ENCODE measurements at places on chromosomes 7 and 10.

- DNase-seq: no peak
These were observed 5.0 kb downstream of the ZYX start for GRCh38 chr7:143385891-143386781.

DNA sequence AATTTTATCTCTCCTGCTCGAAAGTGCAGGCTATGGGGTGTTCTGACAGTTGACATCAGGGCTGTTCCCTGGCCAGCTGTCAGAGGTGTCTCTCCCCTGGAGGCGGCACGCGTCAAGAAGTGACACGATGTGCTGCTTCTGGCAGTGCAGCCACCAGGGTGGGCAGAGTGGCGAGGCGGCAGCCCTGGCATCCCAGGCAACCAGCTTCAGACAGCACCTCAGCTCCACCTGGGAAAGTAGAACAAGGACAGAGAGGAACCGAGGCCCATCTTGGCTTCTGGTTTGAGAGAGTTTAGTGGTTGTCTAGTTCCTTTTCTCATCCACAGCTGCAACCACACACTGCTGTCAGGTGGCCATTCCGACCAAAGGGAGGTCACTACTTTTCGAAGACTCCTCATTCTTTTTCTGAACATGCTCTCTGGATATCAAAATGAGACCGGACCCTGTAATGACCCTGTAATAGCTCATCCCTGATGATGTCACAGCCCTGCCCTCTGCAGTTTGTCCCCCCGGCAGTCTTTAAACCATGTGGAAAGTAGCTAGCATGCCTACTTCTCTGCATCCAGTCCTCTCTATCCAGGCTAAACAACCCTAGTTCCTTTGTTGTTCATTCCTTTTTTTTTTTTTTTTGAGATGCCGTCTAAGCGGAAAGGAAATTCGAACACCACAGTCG lies 381.0 kb upstream of the NRP1 start:
- DNase-seq: no peak

DNA sequence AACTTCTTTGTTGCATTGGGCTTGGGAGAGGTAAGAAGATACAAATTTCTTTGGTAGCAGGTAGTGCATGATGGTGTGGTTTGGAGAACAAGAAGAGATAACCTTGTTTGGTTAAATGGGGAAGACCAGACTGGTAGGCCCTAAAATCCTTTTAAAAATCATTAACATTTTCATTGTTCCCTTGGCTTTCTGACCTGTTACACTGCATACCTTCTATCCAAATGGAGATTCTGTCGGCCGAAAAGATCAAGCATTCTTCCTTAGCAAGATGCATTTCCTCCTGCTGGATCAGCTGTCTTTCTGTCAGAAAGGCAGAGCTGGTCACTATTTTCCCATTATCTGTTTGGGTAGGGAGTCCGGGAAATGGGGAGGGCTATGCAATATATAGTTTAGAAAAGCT lies 33.7 kb downstream of the AGK start:
- DNase-seq: no peak

GRCh38 chr10:6713716-6714115 lies 133.6 kb upstream of the PRKCQ start:
- DNase-seq: no peak

- no peak for DNase-seq
These were observed 6.5 kb downstream of the VPS41 start for GRCh38 chr7:38902449-38902848.

DNA sequence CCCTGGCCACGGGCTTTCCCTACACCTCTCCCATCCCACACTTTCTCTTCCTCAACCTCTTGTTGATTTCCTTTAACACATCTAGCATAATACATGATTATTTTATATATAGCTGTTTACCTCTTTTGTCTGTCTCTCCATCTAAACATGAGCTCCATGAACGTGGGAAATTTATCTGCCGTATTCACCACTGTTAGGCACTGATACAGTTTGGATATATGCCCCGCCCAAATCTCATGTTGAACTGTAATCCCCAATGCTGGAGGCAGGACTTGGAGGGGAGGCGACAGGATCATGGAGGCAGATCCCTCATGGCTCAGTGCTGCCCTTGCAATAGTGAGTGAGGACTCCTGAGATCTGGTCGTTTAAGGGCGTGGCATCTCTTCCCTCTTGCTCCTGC lies 5.7 kb downstream of the CYTH3 start:
- no peak for DNase-seq

DNA sequence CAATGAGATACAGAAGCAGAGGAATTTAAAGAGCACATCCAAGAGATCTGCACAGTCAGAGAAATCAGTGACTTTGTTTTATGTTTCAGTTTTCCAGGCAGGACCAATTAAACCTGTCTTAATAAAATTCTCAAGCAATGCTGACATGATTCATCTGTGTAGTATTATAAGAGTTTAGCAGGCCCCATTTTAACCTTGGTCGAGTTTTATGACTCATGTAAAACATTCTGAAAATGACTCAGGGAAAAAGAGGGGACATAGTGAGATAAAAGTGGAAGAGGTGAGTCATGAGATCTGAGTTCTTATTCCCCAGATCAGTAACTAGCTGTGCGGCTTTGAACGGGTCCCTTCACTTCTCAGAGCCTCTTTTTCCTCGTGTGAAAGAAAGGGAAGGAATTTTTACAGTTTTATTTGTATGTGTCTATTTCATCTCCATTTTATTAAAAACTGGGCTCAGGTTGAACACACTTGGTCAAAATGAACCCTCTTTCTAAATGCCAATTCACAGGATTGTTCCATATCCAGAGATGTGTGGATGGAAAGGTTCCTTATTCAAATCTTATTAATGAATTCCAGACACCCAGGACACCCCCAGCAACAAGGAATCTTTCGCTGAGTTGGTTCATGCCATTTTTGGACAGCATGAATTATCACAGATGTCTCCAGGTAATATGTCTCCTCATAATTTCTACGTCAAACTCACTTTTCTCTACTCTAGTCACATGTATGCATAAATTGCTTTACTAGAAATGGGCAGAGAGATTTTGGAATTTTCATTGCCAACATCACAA lies 143.2 kb downstream of the JAZF1 start:
- no peak for DNase-seq

DNA sequence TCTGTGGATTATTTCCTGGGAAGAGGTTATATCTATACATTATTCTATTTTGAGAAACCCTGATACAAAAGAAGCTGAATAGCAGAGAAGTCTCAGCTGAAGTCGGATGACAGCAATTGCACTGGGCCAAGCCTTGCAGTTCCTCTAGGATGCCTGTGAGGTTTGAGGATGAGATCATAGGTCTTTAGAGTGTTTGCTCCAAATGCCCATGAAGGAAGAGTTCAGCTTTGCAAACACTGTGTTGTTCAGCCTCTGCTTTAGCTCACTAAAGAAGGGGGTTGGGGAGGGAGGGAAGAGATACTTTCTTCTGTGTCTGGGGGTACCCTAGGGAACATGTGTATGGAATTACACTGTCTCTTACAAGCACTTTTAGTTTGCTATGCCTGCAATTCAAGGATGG lies 282.5 kb upstream of the NRP1 start:
- DNase-seq: no peak

DNA sequence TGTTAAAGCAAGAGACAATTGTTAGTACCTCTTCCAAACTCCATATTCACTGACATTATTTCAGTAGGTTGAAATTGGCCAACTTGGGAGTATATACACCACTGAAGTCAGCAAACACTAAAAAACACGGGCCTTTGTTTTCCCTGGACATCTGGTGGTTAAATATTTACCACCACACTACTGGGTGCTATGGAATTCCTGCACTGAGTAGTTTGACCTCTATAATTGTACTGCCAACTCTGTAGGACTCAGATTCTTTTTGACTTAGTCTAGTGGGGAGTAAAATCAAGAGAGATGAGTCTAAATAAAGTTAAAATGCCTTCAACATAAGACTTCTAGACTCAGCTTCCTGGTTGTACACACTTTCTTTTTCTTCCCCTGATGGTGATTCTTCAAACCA lies 41.3 kb upstream of the TES start:
- DNase-seq: no peak

DNA sequence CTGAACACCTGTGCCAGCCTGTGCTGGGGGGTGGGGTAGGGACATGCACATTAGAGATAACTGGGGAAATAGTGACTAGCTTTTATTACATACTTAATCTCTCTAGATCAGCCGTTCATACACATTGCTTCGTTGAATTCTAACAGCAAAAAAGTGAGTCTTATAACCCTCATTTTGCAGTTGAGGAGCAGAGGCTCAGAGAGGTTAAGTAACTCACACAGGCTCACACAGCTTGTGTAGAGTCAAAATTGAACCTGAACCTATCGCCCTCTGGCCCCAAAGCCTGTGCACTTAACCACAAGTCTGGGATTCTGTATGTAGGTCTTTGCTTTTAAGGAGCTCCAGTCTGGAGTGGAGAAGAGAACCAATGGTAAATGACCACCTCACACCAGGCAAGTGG lies 59.9 kb downstream of the CDH23 start:
- DNase-seq: no peak

DNA sequence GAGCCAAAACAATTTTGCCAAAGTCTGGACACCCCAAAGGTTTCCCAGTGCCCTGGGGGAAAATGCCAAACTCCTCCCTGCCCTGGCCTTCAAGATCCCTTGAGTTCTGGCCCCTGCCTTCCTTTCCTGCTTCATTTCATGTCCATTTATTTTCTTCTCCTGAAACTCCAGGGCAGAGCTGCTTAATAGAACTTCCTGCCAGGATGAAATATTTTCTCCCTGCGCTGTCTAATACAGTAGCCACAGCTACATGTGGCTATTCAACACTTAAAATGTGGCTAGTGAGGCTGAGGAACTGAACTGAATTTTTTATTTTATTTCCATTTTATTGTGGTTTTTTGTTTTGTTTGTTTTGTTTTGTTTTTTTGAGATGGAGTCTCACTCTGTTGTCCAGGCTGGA lies 49.6 kb downstream of the COL13A1 start:
- no peak for DNase-seq

GRCh38 chr7:33744293-33745075 lies 160.9 kb upstream of the BMPER start:
- DNase-seq: no peak

- no peak for DNase-seq
These were observed 730.5 kb downstream of the ZWINT start for GRCh38 chr10:55630491-55631056.
